ENCODE measurements at places on chromosomes 11 and 22.

DNA sequence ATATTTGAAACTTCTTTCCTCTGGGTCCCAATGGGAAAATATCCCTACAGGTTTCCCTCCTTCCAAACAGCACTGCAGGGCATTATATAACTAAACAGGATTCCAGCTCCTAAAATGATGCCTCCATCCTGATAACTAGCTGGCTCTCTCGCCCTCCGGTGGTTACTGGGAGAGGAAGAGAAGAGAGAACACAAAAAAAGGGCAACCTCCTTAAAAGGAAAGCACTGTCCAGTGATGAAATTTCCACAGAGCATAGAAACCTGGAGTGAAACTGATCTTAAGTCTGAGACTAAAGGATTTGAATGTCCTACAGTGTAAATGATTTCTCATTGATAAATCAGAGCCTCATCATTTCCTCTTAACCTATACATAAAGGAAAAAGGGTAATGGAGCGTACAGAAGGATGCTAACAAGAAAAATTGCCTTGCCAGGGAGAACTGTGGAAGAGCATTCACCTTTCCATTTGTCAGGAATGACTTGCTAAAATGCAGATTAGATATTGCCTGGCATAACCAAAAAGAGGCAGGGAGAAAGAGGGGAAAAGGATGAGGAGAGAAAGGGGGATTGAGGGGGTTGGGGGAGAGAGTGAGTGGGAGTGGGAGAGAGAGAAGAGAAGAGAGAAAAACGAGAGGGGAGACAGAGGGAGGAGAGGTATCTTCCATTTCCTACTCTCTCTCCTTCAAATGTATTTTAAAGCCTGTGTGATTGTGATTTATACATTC lies 121.3 kb downstream of the APOL5 start:
- DNase-seq = peak; percentile 62

DNA sequence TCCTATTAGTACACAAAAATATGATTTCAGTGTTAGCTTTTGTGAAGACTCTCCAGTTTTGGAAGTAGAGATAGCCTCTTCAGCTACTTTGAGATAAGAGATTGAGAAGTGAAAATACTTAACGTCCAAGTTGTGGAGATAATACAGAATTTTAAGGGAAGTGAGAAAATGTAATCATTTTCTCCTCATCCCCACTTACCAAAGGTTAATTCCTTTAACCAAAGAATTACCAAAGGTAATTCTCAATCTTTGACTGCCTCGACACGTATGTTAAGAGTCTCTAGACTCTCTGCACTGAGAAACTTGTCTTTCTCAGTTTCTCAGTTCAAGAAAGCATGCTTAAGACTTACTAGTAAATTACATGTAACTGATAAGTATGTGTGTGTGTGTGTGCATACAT lies 15.3 kb downstream of the C11orf54 start:
- DNase-seq = no peak

DNA sequence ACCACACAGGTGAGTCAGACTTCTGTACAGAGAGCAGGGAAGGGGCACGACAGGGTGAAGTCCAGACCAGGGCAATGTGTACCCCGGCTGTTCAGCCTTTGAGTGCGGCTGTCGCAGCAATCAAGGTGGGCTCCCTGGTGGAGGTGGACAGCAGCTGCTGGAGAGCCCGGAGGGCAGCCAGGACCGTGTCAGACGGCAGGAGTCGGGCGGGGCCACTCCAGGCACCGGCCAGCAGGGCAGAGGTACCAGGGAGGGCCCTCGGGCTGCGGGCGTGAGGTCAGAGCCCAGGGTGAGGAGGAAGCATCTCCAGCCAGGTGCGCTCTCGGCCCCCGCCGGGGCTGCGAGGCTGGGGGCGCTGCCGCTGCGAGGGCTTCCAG lies 802 bp upstream of the PIM3 start:
- DNase-seq = peak; percentile 88

DNA sequence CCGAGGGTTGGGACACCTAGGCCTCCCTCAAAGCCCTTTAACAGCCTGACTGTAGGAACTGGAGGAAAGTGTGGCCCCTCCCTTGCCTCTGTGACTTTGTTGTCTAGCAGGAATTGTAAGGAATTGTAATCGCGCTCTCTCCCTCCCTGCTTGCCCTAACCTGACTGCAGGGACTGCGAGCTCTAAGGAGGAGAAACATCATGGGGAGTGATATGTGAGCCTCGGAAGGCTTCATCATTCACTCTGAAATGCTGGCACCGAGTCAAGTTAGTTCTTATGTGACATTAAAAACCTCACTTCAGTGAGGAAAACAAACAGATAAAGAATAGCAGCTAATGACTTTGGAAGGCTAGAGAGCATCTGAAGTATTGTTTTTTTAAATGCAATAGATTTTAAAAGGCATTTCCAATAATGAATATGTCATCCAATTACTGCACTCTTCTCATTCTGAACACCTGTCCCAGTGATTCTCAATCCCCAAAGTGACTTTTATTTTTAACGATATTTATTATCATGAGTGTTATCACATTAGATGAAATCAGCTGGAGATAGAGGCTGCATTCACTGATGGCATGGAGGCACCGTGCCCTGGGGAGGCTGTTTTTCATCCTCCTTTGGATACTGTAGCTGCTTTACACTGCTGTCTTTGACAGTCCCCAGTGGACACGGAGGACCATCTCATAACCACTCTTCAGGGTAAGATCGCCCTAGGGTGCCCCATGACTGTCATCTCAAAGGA lies 58.5 kb upstream of the NTM start:
- DNase-seq = no peak
